ENCODE measurements at places on chromosomes 16 and 17.
A peak's percentile ranks its signal among the peaks of the same experiment; 100 is the strongest.

DNA sequence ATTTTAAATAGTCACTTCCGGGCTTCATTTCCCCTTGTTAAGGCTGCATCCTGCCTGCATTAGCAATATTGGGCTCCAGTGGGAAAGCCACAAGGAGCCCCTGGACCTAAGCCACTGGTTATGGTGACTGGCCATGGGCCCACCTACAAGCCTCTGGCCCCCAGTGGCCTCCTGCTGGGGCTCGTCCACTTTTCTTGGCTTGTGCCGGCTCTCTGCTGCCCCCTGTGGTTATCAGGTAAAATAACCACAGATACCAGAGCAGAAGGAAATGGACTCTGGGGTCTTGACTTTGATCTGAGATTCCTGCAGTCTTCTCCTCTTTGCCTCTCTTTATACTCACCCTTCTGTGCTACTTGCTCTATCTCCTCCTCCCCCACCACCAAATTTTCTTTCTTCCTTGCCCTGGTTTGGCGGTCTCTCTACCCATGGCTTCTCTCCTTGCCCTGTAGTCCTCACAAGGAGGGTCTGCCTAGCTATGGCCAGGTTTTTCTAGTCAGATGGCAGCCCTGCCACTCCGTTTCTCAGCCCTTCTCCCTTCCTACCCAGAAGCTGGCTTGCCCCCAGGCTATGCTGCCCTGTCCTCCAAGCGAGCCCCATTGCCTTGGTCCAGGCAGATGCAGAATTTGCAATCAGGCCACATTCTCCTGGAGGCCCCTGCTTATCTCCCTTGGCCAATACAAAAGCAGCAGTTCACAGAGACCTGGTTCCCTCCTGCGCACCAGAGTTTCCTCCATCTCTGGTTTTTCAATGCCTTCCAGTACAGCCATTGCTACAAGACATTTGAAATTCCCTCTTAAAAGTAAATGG is 82.9 kb upstream of the RCVRN start:
- DNase-seq: no peak

DNA sequence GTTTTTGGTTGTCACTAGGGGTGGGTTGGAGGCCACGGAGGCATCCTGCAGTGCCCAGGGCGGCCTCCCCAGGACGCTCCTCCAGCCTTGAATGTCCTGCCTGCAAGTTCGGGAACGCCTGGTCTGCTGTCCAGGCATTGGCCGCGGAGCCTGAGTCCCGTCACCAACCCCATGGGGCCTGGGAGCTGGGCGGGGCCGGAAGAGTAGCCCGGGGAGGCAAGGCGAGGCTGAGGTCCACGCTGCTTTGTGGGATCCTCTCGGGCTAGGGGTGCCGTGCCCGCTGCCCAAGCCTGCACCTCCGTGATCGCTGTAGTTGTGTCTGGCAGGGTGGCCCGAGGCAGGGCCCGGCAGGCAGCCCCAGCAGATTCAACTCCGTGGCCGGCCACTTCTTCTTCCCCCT is 12.8 kb downstream of the TELO2 start:
- no peak for DNase-seq

- DNase-seq: no peak
Observed at GRCh38 chr16:84476401-84476800, 28.1 kb downstream of the MEAK7 start.

GRCh38 chr16:81885976-81886586 is 107.0 kb downstream of the PLCG2 start:
- DNase-seq: no peak

GRCh38 chr16:89114159-89114981 is 20.7 kb downstream of the ACSF3 start:
- no peak for DNase-seq

DNA sequence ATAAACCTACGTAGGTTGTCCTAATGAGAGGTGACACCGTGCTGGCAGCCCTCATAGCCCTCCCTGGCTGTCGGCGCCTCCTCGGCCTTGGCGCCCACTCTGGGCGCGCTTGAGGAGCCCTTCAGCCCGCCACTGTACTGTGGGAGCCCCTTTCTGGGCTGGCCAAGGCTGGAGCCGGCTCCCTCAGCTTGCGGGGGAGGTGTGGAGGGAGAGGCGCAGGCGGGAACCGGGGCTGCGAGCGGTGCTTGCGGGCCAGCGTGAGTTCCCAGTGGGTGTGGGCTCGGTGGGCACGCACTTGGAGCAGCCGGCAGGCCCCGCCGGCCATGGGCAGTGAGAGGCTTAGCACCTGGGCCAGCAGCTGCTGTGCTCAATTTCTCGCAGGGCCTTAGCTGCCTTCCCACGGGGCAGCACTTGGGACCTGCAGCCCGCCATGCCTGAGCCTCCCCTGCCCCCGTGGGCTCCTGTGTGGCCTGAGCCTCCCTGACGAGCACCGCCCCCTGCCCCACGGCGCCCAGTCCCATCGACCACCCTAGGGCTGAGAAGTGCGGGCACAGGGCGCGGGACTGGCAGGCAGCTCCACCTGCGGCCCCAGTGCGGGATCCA is 40.1 kb upstream of the AMZ2 start:
- DNase-seq: no peak

DNA sequence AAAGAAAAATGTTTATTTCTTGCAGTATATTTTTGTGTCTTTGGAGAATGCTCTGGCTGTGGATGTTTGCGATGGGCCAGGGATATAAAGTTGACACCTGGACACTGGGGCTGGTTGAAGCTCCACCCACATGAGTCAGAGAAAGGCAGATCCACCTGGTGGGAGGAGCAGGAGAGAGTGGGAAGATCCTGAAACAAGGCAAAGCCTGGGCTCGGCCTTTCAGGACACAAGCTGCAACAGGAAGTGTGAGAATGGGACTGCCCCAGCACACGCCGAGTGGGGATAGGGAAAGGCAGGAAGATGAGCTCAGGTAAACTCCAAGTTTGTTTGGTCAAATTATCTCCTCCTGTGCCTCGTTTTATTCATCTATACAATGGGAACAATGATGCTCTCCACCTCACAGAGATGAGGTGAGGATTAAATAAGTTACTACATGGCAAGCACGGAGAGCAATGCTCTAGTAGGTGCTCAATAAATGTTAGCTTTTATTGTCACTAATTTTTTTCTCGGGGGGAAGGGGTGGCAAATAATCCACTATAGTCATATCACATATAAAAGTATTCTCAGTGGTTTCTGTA is 21.4 kb upstream of the PITPNM3 start:
- no peak for DNase-seq

DNA sequence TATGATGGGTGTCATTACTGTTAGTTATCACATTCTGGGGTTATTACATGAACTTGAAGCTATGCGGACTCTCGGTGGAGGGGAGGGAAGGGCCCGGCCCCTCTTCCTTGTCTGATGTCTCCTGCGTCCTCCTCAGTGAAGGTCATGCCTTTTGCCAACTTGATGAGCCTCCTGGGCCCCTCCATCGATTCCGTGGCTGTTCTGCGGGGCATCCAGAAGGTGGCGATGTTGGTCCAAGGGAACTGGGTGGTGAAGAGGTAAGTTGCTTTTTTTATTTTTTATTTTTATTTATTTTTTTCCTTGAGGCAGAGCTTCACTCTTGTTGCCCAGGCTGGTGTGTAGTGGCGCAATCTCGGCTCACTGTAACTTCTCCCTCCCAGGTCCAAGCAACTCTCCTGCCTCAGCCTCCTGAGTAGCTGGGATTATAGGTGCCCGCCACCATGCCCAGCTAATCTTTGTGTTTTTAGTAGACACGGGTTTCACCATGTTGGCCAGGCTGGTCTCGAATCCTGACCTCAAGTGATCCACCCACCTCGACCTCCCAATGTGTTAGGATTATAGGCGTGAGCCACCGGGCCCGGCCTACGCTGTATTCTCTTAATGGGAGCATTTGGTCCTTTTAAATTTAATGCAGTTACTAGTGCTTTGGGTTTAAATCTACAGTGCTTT is 21.6 kb downstream of the POLR3E start:
- peak; percentile 22 for DNase-seq

- no peak for DNase-seq
Observed at GRCh38 chr17:42685831-42686230, 3.5 kb downstream of the CNTNAP1 start.

DNA sequence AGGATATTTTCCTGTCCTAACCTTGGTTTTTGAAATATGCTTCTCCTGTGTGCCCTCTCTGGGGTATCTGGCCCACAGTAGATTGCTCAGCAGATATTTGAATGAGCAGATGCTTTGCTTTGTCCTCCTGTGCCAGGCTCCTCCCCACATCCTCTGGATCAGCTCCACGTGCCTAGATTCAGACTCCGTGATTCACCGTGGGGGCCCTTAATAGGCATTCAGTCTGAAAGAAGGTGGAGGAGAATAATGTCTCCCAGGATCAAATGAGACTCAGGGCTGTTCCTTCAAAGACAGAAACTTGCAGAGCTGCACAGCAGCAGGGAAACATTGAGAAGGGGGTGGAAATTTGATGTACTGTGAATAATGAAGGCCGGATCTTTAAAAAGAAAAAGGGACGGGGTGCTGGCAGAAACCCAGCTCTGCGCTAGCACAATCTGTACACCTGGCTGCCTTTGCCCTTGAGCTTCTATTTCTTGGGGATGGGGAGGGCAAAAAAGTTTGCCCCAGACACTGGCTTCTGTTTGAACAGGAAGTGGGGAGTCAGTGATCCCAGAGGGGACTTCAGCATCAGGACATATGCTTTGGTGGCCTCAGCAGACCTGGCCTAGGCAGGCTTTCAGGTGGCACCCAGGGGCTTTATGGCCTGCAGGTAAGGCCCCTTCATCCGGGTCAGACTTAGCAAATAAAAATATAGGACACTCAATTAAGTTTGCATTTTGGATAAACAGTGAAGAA is 15.9 kb upstream of the SLC12A3 start:
- no peak for DNase-seq

DNA sequence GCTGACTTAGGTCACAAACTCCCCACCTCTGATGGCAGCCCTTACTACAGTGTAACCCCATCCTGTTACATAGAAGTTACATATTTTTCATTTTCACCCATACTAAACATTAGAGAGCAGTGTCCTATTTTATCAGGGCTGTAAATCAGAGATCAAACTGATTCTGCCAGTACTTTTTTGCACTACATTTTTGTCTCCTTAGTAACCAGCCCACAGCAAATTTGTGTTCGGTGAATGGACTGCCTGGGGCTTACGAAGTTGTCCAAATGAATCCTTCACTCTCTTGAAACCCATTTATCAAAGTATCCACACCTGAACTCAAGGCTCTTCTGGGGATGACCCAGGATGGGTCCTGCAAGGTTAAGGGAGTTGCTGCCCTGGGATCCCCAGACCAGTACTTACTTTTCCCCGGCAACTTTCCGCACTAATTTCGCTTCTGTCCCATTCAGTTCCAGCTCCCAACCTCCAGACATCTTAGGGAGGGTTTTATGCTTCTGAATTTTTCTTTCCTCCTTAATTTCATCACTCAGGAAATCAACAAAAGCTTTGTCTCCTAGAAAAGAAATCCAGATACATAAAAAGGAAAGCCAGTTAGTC is 1.1 kb downstream of the C1QBP start:
- no peak for DNase-seq

- no peak for DNase-seq
Observed at GRCh38 chr17:5249615-5250014, 15.0 kb upstream of the SCIMP start.

- no peak for DNase-seq
Observed at GRCh38 chr17:35218915-35219314, 24.0 kb upstream of the SLFN5 start.

GRCh38 chr17:72407336-72407909 is 286.6 kb downstream of the SOX9 start:
- no peak for DNase-seq

- DNase-seq: no peak
Observed at GRCh38 chr17:80884811-80885210, 106.8 kb upstream of the CHMP6 start.

DNA sequence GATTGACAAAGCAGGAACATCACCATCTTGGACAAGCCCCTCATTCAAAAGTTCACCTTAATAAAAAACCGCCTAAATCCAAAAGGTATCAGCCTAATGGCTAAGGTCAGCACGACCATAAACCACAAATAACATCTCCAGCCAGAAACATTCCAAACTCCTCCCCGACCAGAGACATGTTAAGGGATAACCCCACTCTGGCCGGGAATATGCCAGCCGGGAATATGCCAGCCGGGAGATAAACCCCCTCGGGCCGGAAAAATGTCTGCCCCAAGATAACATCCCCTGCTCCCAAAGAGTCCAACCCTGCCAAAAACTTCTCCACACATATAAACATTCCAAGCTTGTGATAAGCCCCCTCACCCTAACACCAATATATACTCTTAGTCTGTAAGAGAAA is 1.4 kb downstream of the DHX33 start:
- DNase-seq: no peak

- DNase-seq: no peak
Observed at GRCh38 chr16:14140923-14141322, 69.8 kb downstream of the MRTFB start.

DNA sequence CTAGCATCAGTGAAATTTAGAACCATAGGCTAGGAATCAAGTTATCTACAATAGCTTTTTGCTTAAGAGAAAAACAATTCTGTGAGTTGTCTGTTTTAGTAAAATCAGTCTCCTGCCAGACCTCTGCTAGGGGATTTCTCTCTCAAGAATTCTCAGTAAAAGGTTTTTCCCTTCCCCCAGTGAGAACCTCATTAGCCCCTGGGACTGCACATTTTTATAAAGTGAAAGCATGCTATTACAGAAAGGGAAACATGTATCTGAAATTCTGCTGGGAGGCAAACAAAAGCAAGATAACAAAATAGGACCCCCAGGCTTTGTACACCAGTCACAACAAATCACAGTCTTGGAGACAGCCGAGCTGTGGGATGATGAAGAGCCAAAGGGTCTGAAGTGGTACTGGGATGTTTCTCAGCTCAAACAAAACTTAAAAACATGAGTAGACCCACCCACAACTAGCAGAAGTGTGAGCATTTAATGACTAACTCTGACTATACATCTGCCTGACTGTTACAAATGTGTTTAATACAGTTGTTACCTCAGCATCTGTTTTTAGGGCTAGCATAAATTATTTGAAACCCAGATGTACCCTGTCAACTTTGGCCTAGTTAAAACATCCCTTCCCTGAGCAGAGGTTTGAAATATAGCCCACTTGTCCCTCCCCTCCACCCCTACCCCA is 20.0 kb upstream of the GLG1 start:
- no peak for DNase-seq

GRCh38 chr16:3578121-3578520 is 918 bp upstream of the NLRC3 start:
- no peak for DNase-seq

- DNase-seq: no peak
Observed at GRCh38 chr16:71626858-71627213, 852 bp downstream of the MARVELD3 start.

DNA sequence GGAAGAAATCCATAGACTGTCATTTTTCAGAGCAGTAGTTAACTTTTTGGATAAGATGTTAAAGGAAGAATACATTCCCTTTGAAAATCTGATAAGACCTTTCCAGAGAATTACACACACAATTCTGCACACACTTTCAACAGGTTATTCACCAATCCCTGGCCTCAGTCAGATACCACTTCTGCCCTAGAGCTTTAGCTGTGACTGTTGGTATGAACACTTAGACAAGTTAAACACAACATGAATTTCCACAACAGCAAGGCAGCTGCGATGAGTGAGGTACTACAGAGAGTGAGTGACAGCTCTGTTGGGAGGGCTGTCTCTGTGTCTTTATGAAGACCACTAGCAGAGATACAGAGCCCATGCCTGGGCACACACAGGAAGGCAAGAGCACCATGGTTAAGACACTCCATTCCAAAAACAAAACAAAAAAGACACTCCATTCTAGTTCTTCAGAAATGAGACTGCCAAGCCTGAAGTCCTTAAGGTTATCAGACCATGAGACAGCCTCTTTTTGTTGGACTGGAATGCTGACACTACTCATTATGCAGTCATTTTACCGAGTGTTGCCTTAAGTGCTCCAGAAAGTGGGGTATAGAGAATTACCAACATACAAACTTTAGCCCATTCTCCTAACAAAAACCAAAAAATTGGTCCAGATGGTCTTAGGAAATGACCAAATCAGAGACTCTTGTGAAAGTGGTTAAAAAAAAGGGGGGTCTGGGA is 42.4 kb downstream of the TOM1L2 start:
- DNase-seq: no peak
